ENCODE measurements at places on chromosomes 3 and 15.

DNA sequence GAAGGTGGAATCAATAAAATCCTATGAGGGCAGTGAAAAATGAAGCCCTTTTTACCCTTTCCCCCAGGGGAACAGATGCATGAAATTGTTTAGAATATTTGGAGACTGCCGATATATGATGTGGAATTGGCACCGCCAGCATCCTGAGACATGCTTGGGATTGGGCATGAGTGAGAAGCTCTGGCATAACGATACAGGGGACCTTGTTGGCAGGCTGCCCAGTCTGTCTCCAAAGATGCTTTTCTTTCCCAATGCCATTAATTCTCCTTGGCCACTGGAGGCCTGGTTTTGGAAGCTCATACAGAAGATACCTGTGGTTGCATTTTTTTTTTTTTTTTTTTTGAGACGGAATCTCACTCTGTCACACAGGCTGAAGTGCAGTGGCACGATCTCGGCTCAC, 800.6 kb upstream of the LMCD1 start:
- DNase-seq = no peak

- DNase-seq = no peak
Measured at GRCh38 chr3:66485291-66485968, 15.4 kb downstream of the LRIG1 start.

GRCh38 chr15:82128401-82129148, 82.8 kb upstream of the MEX3B start:
- DNase-seq = no peak

- DNase-seq = no peak
Measured at GRCh38 chr3:157551961-157552360, 48.7 kb upstream of the VEPH1 start.

DNA sequence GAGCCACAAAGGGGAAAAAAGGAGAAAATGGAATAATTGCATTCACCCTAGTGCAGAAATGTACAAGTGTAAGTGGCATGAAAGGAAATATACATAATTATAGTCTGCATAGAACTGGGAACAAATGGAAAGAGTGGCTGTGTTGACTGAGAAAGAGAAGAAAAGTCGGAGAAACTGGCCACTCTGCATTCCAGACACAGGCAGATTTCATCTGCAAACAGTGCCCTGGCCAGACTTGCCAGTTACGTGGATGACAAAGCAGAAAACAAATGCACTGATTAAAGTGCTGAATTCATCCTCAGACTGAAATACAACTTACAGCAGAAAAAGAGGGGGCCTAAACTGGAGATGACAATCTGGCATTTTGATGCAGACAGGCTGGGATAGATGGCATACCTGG, 129.8 kb downstream of the FGF12 start:
- DNase-seq = no peak

DNA sequence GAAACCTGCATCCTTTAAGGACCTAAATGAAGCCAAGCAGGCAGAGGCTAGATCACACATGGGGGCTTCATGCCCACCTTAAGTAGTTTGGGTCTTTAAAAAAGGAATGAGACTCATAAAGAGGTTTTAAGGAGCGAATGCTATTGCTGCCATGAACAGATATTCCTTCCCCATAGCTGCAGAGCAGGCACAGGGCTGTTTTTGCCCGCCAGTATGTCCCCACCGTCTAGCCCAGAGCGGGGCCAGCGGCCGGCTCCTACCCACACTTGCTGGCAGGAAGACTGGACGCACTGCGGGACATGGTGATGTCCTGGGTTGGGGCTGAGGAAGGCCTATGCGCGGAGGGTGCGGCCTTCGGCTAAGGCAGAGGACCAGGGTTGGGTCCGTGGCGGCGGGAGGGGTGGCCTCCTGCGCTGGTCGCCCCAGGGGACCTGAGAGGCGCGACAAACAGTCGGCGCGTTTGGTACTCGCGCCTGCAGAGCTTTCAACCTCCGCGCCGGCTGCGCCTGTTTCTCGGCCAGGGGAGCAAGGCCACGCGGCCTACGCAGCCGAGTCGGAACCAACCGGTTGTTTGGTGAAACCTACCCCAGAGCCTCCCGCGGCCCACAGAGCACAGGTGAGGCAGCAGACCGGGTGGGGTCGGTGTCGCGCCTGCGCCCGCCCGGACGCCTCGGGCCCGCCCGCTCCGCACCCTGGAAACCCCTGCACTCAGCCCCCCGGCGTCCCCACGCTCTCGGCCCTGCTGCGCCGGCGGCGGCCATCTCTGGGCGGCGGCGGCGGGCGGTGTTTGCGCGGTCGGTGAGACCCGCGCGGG, at the start of gene FAIM:
Gene FAIM (plus strand): TSS at position 450 of the 814 bp plus-strand sequence. CDS start 10,956 bp downstream, outside the sequence.
- peak; percentile 37 for DNase-seq

GRCh38 chr3:162112719-162113118, 616.1 kb downstream of the OTOL1 start:
- DNase-seq = no peak

- DNase-seq = no peak
Measured at GRCh38 chr3:79362571-79363270, 405.1 kb downstream of the ROBO1 start.

GRCh38 chr3:53184701-53185100, 23.7 kb downstream of the PRKCD start:
- DNase-seq = no peak

GRCh38 chr15:92586966-92587365, 68.6 kb downstream of the FAM174B start:
- DNase-seq = no peak

DNA sequence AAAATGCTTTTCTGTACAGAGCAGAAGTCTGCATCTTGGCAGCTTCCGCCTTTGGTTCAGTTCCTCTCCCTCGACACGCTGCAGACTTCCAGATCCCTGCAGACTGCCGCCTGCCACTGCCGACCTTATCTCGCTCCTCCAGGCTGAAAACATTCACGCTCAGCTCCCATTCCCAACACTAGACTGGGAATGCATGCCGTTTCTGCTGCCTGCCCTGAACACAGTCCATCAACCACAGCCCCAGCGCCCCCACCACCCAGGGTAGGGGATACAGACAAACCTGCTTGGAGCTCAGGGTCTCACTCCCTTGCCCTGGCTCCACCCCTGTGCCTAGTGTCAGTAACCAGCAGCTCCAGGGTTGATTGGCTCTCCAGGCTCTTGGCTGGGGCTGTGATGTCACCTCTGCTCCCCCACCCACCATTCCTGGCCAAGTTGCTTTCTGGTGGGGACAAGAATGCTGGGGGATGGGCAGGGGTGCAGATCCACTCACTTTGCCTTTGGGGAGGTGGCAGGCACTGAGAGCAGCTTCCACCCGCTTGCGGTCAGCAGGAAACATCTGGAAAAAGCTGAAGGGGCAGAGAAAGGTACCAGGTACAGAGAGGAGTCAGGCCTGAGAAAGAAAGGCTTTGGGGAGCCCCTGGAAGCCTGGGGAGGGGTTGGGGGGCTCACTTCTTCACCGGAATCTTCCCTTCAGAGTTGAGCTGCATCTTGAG, 6.1 kb downstream of the PLCB2 start:
- no peak for DNase-seq

DNA sequence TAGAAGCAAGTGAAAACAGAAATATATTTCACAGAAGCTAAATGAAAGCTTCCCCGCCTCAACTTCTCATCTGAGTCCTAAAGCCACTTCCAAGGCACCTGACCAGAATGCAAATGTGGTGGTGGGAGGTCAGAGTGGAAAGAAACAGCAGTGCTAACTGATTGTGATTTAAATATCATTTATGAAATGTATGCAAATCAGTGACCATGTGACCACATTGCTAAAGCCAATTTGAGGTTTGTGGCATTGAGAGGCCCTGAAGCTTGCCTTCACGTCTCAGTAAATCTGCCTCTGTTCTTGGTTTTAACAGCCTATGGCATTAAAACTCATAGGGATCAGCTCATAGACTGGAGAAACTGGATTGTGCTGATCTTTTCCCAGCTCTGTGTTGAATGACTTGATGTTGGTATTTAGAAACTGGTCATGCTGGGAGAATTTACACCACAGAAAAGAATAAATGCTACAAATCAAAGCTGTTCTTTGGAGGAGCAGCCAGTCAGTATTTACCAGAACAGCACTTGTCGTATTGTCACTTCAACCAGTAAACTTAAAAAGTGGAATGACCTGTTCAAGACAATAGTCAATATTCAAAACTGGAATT, 481.4 kb upstream of the ALCAM start:
- no peak for DNase-seq

DNA sequence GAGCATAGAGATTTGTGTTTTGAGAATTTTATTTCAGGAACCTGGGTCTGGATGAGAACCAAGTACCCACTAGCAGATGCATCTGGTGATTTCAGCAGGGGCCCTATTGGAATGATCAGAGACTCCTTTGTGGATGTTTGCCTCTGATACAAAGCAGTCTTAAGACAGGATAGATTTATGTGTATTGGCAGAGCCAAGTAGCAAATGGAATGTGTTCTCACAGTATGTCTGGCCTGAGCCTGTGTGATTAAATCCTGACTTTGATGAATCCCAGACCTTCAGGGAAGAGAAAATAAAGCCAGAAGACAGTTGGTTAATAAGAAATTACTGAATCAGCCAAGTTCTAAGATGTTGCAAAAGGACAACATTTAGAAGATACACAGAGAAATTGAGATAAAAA, 755.5 kb upstream of the SEMA6D start:
- no peak for DNase-seq

GRCh38 chr3:134697830-134698689, 47.2 kb upstream of the KY start:
- no peak for DNase-seq

- DNase-seq = no peak
Measured at GRCh38 chr3:60202052-60202726, 1049.1 kb downstream of the FHIT start.

DNA sequence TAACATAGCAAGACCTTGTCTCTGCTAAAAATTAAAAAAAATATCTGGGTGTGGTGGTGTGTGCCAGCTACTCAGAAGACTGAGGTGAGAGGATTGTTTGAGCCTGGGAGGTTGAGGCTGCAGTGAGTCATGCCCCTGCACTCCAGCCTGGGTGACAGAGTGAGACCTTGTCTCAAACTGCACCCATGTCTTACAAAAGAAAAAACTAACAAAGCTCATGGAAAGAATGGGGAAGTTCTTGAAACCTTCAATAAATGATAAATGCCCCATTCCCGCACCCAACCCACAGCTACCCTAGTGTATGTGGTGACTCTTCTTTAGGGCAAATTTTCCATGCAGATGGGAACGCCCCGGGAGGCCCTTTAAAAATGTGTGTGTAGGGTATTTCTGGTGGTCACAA, 28.3 kb downstream of the RPLP1 start:
- no peak for DNase-seq

DNA sequence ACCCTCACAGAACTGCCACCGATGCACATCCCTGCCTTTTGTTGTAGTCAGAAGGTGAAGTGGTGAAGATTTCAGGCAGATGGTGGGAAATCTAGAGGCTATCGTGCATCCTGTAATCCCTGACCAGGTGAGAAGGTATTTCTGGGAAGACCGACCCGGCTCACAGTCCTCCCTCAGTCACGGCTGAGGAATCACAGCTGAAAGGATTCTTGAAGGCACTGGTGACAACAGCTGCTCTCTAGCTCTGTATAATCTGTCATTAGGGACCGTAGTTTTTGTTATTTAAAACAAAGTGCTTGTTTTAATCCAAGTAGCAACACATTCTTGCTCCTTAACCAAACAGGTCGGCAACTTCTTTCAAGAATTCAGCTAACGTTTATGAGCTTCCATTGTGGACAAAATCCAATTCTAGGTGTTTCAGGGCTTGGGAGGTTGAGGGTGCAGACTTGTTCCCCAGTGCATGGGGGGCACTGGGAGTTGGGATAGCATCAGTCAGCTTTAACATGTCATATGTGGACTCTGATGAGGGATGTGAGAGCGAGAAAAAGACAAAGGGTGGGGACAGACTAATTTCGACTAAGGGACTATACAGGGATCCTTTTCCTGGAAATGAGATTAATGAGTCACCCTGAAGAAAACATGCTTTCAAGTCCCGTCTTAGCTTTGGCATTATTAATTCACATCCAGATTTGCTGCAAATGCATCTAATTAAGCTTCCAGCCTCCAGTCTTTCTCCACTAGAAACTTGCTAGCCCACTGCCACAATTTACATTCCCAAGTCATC, 141.0 kb upstream of the RASGRP1 start:
- no peak for DNase-seq

- no peak for DNase-seq
Measured at GRCh38 chr15:70147778-70148177, 50.1 kb upstream of the TLE3 start.

DNA sequence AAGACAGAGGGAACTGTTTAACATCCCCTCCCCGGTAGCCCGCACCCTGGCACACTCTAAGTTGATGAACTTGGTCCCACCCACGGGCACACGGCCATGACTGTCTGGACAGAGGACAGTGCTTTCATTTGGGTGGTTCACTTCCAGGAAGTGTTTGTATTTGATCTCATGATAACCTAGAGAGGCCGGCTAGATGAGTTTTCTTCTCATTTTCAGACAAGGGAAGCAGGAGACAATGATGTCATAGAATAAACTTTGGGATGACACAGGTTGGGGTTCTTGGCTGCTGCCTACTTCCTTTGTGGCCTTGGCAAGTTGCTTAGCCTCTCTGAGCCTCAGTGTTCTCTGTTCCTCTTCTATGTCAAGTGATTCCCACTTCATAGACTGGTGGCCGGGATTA, 16.1 kb upstream of the LYSMD4 start:
- no peak for DNase-seq

DNA sequence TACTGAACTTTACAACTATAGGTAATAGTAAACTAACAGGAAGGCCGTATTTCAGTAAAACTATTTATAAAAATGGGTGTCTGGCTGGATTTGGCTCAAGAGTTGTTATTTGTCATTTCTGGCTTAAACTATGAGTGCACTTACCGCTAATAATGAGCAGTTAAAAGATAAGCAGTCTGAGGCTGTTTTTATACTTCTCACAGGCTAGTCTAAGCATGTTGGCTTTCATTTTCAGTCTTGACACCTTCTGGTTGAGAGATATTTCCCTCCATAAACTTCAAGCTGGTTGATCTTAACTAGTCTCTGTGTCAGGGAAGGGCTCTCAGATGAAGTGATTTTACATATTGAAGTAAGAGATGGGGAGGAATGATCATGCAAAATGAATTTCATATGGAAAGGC, 96.1 kb downstream of the RSRC1 start:
- DNase-seq = no peak

GRCh38 chr3:97821287-97821773, 481 bp upstream of the CRYBG3 start:
- DNase-seq = no peak

DNA sequence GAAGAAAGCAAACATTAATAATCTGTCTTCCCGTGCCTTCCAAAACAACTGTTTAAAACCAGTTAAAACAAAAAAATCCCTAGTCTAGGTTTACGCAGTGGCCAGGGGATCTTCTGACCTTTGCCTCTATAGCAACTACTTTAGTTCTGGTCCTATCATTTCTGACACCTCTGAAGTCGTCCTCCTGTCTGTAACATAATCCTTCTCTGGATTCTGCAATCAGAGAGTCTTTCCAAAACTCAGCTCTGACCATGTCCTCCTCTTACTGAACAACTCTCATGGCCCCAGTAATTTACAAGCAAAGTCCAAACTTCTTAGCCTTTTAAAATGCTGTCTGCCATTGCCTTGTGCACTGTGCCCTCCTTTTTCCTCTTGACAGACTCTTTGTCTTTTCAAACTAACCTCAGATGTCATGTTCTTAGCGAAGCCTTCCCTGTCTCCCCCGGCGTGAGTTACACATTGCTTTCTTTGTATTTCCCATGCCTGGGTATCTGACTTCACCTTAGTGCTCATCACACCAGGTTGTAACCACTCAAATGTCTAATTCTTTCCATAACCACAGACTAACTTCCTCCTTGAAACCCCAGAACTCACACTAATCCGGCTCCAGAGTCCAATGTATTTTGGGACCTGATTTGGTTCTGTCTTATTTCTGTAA, 105.2 kb upstream of the BNIP2 start:
- no peak for DNase-seq

GRCh38 chr3:136135039-136135802, 60.9 kb downstream of the MSL2 start:
- peak; percentile 91 for DNase-seq
